ENCODE measurements at places on chromosomes 7 and 10. TPM values are rescaled to one million over a fixed set of nuclear protein-coding genes. Genes with fewer than 3 reads are reported as not detected.

Gene ST8SIA6
- total RNA-seq, result not detected

Gene SLC16A9
- total RNA-seq, result 10.4 TPM

Gene RTKN2
- total RNA-seq, result 6.7 TPM

Gene SHTN1
- 12.0 TPM for total RNA-seq

Gene CHST15
- 24.2 TPM for total RNA-seq

Gene GALNT17
- total RNA-seq, result 5.0 TPM

Gene AEBP1
- 81.1 TPM for total RNA-seq

Gene DYNC1I1
- total RNA-seq, result 0.14 TPM

Gene CADPS2
- 8.8 TPM for total RNA-seq

Gene PRPS1L1
- not detected for total RNA-seq

Gene EBLN1
- total RNA-seq, result not detected

Gene NEURL1
- 1.3 TPM for total RNA-seq

Gene OPALIN
- not detected for total RNA-seq

Gene ITIH2
- not detected for total RNA-seq

Gene EPO
- not detected for total RNA-seq

Gene ZC3HAV1L
- total RNA-seq, result 14.4 TPM

Gene OR2A7
- 2.8 TPM for total RNA-seq

Gene TACC2
- 25.2 TPM for total RNA-seq
